Stimulated activated CD4-positive, alpha-beta T cell treated with anti-CD3 and anti-CD28 coated beads, TNF-alpha, amount 100 ng/mL, for 48 hours (primary cell): ENCODE measurements at places on chromosomes 2 and 18.

DNA sequence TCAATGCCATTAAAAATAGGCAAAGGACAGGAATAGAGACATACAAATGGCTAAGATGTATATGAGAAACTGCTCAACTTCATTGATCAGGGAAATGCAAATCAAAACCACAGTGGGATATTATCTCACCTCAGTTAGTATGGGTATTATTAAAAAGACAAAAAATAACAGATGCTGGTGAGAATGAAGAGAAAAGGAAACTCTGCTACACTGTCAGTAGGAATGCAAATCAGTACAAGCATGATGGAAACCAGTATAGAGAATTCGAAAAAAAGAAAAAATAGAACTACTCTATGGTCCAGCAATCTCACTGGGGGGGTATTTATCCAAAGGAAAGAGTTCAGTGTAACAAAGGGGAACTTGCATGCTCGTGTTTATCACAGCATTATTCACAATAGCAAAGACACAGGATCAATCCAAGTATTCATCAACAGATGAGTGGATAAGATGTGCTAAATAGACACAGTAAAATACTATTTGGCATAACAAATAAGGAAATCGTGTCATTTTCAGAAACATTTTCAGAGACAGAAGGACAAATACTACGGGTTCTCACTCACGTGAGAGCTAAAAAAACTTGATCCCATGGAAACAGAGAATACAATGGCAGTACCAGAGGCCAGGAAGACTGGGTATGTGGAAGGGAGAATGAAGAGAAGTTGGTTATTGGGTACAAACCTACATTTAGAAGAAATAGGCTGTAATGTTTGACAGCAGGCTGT is 60.6 kb downstream of the CCDC74A start:
- no peak for DNase-seq

GRCh38 chr18:22987547-22988189 is 54.5 kb downstream of the RBBP8 start:
- no peak for DNase-seq

DNA sequence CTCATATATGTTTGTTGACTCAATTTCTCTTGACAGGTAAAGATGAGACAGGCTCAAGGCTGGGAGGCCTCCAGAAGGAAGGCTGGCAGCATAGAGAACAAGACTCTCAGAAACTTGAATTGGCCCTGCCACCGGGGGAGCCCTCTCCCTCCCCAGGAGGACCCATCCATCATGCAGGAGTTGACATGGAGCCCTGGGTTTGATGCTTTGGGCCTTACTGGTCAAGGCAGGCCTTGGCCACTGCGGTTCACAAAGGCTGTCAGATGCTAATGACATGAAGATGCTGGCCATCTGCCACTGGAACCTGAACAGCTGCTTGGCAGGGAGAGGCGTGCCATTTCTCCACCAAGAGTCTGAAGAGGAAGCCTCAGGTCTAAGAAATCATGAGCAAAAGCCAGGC is 193.6 kb downstream of the MTCL1 start:
- DNase-seq, result no peak

GRCh38 chr18:22378672-22379282 is 38.9 kb downstream of the CTAGE1 start:
- no peak for DNase-seq

GRCh38 chr18:55343396-55344073 is 244.5 kb downstream of the TCF4 start:
- no peak for DNase-seq

DNA sequence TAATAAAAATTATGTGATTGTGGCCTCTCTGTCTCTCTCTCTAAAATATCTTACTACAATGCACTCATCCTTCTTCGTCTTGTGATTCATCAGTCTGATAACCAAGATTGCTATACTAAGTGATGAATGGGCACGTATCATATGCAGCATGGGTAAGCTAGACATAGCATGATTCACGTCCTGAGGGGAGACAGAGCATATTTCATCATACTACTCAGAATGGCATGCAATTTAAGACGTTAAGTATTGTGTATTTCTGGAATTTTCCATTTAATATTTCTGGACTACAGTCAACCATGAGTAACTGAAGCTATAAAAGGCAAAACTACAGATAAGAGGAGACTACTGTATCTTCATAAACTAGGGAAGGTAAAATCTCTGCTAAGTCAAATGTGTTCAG is 97.0 kb upstream of the CD226 start:
- DNase-seq, result no peak

- DNase-seq, result no peak
Measured at GRCh38 chr2:191983186-191983585, 136.3 kb upstream of the CAVIN2 start.

DNA sequence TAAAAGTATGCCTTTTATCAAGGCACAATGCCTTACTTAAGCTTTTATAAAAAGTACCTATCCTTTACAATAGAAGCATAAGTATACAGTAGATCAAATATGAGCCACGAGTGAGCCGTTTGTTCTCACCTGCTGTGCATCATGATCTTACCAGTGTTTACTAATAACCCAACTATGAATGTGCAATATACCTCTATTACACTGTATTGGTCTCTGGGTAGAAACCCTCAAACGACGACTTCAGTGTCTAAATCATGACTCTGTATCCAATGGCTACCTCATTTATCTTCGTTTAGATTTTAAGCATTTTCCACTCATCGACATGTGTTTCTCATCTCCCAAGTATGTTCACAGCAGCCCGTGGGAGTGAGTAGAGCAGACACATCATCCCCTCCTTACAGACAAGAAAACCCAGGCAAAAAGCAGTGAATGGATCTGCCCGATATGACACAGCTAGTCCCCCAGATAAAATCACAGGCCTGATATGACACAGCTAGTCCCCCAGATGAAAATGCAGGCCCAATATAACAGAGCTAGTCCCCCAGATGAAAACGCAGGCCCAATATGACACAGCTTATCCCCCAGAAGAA is 279.8 kb downstream of the TNS1 start:
- no peak for DNase-seq

DNA sequence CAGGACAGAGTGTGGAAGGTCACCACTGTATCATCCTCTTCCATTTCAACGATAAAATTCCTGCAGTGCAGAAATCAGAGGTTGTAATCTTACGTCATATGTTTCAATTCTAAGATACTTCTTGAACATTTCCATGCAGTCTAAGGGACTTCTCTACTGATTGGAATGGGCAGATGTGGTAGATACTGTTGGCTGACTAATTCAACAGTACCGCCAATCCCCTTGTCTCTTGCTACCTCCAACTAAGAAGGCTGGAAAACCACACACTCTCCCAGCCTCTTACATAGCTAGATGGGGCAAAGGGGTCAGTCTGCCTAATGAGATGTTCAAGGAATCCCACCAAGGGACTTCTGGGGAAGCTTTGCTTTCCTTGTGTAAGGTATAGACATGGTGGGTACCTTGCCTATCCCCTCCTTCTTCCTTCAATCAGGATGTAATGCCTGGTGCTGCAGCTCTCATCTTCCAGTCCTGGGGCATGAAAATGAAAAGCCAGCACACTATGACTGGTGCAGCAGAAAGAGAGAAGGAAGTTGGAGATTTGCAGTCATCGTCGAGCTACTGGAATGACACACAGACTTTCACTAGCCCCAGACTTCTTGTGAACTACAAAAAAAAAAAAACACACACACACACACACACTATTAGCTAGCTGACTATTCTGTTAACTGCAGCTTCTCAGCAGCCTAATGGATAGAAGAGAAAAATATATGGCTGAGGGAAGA is 84.1 kb downstream of the ALPK2 start:
- peak; percentile 31 for DNase-seq

GRCh38 chr2:119598596-119599263 is 54.5 kb downstream of the CFAP221 start:
- DNase-seq, result no peak

DNA sequence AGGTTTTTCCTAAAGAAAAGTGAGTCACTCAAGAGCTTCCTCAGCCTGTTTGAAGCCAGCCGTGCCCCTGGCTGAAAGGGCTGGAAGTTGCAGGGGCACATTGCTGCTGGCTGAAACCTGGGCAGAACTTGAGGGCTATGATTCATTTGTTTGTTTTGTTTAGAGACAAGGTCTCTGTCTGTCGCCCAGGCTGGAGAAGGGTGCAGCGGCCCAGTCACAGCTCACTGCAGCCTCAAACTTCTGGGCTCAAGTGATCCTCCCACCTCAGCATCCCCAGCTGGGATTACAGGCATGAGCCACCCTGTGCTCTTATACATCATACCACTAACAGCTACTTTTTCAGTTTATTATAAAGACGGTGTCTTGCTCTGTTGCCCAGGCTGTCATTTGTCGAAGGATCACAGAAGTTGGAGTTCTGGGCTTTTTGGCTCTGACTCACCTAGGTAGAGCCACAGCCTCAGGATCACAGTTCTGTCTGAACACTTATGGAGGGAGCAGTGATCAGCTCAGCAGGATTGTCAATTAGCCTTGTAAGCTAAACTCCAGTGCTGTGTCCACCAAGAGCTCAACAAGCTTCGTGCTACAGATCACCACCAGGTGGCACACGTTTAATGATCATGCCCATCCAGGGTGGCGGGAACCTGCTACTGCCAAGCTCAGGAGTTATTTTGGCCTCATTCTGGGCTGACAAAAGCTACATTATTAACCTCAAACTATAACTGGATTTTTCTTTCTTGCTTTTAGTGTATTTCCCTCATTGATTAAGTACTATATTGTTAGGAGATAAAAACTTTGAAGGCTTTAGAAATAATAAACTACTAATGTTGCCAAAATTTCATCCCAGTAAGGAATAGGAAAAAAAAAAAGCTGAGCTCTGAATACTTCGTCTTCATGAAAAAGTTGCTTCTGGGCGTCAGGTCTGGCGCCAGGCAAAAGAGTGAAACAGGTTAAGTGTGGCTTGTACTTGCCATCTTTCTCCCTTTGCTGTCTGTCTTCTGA is 57.9 kb downstream of the ARHGEF33 start:
- peak; percentile 56 for DNase-seq

DNA sequence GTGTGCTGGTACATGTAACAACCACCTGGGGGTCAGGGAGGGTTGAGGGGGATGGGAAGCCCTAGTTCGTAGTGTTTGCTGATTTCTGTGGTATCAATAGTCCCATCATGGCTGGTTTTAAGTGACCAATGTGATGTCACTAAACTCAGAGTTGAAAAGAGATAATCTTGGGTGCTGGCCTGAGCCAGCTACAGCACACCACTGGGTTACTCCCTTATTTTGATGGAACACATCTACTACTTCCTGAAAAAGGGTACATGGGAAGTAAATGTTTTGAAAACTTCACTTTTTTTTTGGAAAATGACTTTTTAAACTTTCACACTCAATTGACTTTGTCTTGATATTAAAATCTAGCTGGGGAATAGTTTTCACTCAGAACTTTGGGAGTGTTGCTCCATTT is 87.0 kb upstream of the CXCR4 start:
- no peak for DNase-seq

DNA sequence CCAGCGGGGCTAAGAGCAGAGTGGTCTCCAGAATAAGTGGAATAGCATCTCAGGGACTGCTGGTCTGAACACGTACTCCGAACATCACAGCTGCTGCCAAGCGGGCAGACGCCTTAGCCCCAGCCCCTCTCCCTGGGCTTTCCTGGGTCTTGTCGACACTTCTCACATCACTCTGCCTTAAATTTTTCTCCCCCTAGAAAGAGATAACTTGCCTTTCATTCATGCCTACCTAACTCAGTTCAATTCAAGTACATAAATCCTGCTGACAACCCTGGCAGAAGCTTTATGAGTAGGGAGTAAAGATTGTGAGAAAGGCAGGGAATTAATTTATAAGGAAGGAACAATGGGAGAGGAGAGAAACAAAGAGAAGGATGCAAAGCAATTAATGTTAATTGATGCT is 202.9 kb upstream of the TNP1 start:
- no peak for DNase-seq

GRCh38 chr2:127577973-127578372 is 42.5 kb downstream of the MYO7B start:
- DNase-seq, result no peak

- peak; percentile 15 for DNase-seq
Measured at GRCh38 chr2:136008205-136008865, 22.9 kb upstream of the DARS1 start.

DNA sequence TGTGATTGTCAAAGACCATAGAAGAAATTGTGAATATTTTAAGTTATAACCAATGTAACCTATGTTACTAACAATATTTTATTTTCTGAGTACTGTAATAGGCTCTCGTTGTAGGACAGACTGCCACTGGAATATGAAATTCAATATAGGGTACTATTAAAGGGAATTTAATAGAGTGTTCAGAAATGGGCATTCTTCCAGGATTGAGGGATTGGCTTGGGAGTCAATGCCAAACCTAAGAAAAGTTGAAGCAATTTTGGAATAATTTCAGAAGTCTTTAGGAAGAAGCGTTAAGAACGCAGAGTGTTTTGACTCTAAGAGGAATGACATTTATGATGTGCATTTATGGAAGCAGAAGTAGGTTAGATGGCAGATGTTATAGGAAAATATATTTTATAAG is 79.0 kb downstream of the ACVR2A start:
- no peak for DNase-seq

DNA sequence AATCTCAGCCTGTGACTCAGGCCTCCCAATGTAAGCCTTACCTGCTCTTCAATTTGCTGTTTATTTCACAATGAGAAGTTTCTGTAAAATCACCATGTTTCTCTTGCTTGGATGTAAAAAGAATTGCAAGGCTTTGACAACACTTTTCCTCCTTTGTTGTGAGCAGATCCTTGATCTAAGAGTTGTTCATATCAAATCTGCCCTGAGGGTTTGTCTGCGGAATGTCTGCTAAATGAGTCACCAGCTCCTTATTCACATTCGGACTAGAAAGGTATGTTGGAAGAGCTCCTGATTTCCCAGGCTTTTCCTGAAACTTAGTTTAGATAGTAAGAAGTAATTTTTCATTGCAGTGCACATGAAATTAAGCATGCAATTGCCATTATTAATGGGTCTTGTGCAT is 268.2 kb upstream of the TCF4 start:
- DNase-seq, result no peak

GRCh38 chr2:99863236-99863902 is 279.0 kb downstream of the AFF3 start:
- no peak for DNase-seq

DNA sequence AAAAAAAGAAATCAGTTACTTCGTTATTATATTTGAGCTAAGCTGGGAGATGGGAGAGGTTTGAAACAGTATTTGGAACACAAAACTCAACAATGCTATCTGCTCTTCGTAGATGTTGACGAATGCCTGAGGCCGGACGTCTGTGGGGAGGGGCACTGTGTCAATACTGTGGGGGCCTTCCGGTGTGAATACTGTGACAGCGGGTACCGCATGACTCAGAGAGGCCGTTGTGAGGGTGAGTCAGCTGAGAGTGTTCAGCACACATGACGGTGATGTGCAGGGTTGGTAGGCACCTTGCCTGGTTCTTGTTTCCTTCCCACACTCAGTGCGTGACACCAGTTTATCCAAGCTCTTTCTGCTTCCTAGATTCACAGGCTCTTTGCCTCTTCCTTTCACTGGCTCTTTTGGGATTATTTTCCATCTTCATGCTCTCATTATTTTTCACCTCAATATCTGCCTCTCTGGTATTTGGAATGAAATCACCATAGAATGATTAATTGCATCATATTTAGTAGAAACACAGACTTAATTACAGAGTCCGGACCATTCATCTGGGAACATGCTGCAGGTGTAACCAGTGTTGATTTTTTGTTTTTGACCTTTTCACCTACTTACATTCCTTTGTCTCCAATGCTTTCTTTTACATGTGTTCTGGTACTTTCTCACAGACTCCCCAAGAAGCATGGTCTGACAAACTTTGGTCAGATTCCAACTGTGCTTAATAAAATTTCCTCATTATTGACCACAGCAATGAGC is 200.6 kb upstream of the RASGRP3 start:
- no peak for DNase-seq
